Activated naive CD4-positive, alpha-beta T cell treated with anti-CD3 and anti-CD28 coated beads, Interleukin-2, amount 10 ng/mL, durations not matched to agents 7 days and 5 days (primary cell): ENCODE measurements at places on chromosomes 6 and 20.

- peaks cover 45% of the 10 kb centered on the region for H3K4me1 ChIP-seq
- H3K4me3 ChIP-seq, result peak overlapping the region; percentile 99
- no peaks in the 10 kb centered on the region for H3K27me3 ChIP-seq
- peak overlapping the region; percentile 95 for H3K27ac ChIP-seq
- no peak for DNase-seq
- peaks cover 25% of the 10 kb centered on the region for H3K36me3 ChIP-seq
These were observed 337 bp downstream of the ESF1 start for GRCh38 chr20:13784271-13784892.

GRCh38 chr6:158861686-158862381 lies 42.7 kb upstream of the EZR start:
- H3K4me1 ChIP-seq, result no peaks in the 10 kb centered on the region
- no peak for DNase-seq
- no peaks in the 10 kb centered on the region for H3K36me3 ChIP-seq
- H3K27me3 ChIP-seq, result peaks cover 22% of the 10 kb centered on the region

- H3K27ac ChIP-seq, result no peak overlapping the region
- no peaks in the 10 kb centered on the region for H3K36me3 ChIP-seq
- no peaks in the 10 kb centered on the region for H3K4me1 ChIP-seq
- H3K27me3 ChIP-seq, result no peaks in the 10 kb centered on the region
- no peak for DNase-seq
- H3K4me3 ChIP-seq, result no peak overlapping the region
These were observed 419.2 kb downstream of the EPM2A start for GRCh38 chr6:145315982-145316600.

DNA sequence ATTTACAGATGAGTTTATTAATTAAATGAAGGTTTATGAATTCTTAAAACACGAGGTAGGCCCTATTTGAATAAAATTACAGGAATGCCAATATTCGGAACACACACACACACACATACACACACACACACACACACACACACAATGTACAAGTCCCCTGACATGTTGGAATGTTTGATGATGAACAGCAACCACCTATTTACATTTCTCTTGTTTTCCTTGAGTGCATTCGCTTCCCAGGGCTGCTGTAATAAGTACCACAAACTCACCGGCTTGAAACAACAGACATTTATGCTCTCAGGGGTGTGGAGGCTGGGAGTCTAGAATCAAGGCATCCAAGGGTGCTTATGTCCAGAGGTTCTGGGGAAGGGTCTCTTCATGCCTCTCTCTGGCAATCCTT lies 90.3 kb downstream of the SLC22A3 start:
- H3K4me1 ChIP-seq, result peaks cover 5% of the 10 kb centered on the region
- DNase-seq, result no peak
- H3K27me3 ChIP-seq, result peaks cover 53% of the 10 kb centered on the region
- no peak overlapping the region for H3K4me3 ChIP-seq
- H3K36me3 ChIP-seq, result no peaks in the 10 kb centered on the region
- H3K27ac ChIP-seq, result no peak overlapping the region
